Activated T-helper 1 cell treated with anti-CD3 and anti-CD28 coated beads, Interleukin-2, amount 50 U/mL, for 16 hours (primary cell): ENCODE measurements at places on chromosomes 7 and 10.

DNA sequence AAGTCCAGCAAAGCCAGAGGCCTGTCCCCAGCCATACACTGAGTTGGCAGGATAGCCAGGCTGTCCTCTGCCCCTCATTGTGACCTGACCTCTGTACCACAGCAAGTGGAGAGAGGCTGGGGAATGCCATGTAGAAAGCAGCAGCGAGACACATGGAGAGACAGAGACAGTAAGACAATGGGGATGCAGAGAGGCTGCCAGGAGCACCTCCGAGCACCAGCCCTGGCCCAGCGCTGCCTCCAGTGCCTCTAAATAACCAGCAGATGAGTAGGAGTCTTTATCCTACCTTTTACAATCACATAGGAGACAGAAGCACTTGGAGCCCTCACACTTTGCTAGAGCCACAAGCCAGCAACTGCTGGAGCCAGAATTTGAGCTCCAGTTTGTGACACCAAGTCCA is 8.1 kb downstream of the GDF2 start:
- no peak for DNase-seq

- no peak for DNase-seq
Observed at GRCh38 chr7:67621704-67622103, 625.1 kb downstream of the TYW1 start.

GRCh38 chr10:106957823-106958588 is 206.5 kb downstream of the SORCS1 start:
- DNase-seq: no peak

DNA sequence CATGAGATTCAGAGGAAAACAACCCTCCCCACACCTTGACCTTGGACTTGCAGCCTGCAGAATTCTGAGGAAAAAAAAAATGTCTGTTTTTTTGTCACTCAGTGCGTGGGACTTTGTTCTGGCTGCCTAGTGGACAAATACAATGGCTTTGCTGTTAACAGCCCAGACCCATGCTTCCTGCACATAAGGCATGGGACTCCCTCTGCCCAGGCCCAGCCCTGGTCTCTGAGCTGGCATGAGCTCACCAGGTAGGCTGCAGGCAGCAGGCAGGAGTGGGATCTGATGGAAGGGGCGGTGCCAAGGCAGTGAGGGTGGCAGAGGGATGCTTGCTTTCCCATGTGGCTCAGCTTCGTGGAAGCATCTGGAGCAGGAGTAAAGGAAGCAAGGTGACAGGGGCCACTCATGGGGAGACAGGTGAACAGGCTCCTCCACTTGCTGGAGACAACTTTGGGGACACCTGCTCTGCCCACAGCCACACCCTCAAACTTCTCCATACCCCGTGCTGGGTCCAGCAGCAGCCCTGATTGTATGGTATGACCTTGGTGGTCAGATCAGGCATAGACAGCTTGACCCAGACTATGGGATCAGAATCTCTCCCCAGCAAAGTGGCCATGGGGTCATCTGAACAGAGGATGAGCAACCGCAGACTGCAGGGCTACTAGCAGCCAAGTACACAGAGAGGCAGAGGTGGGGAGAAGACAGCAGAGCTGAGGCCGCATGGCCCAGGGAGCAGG is 27.0 kb downstream of the ANXA8 start:
- no peak for DNase-seq

- DNase-seq: no peak
Observed at GRCh38 chr10:126561294-126561920, 109.1 kb downstream of the C10orf90 start.

DNA sequence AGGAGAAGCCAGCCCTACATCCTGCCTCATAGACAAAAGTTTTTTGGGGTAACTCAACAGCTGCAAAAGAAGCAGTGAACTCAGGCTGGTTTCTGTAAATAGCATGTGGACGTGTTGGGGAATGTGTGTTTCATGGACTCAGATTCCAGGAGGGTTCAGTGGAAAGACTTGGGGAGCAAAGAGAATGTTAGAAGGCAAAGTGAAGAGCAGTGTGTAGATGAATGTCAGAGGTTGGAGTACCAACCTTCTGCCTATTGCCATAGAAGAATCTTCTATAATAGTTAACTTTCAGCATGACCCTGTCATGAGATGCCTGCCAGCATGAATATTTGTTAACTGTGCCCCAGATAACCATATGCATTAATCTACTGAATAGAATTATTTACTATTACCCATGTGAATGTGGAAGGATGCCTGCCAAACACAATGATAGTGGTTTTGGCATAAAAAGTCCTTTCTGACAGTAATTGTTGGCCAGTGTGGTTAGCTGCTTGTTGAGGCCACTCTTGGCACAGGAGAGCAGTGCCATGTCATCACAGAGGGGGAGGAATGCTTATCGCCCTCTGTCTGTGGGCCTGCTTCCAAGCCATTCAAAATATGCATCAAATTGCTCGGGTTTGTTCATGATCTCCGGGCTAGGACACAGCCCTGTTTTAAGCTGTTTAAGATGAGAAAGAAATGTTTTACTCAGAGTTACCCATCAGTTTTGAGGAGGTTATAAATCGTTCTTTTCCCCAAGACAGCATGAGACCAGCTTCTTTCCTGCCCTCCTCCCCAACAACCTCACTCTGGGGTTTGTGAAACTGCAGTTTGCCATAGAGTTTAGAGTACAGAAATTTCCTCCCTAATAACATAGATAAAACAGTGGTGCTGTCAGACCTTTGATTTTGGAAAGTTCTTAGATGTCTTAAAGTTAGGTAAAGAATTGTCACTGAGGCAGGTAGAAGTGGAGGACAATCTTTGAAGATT is 165.3 kb downstream of the WNT2 start:
- DNase-seq: no peak

DNA sequence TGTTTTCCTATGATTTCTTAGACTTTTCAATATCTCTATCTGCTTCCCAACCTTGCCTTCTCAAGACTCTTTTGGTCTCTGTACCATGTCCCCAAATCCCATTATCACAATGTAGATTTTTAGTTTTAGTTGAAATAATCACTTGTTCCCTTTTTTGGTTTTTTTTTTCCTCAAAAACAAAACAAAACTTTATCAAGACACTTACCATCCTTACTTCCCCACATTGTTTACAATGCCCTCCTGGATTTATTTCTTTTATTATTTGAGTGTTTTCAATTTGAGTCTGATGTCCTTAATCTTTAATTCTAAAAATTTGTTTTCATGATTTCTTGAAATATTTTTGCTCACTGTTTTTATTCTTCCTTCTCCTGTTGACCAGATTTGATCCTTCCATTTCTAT is 112.6 kb downstream of the CPED1 start:
- DNase-seq: no peak
